ENCODE measurements at places on chromosomes 3 and 15. TPM values are rescaled to one million over a fixed set of nuclear protein-coding genes. Genes with fewer than 3 reads are reported as not detected.
A peak's percentile ranks its signal among the peaks of the same experiment; 100 is the strongest.

DNA sequence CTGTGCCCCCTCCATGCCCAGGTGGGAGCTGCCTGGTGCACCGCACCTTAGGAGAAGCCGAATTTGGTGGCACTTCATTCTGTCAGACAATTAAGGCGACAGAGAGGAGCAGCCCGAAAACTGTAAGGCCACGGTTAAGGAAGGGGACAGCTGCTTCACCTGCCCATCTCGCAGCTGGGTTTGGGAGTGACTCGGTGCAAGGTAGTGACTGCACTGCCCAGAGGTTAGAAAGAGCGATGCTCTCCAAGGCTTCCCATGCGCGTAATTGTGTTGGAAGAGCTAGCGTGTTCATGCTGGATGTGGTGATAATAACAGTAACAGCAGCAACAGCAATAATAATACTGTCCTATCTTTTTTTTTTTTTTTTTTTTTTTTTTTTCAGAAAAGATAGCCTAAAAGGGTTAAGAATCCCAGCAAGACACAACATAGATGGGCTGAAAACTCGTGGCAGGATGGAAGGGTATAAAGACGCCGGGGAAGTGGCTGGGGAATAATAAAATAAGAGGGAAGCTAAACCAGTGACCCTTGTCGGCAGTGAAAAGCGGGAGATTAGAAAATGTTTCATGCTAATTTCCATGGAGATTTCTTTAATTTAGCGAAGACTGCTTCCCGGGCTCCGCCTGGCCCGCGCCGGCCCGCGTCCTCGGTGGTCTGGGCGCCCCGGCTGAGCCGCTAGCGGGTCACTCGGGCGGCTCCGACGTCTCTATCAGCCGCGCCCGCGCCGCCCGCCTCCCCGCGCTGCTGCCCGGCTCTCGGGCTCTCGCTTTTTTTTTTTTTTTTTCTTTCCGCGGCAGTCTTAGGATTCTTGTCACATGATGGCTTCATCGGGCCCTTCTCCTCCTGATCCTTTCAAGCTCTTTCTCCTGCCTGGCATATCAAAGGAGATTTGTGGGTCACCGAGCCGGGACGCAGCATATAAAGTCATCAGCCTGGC lies 617.1 kb downstream of the NR2F2 start:
- DNase-seq = no peak

DNA sequence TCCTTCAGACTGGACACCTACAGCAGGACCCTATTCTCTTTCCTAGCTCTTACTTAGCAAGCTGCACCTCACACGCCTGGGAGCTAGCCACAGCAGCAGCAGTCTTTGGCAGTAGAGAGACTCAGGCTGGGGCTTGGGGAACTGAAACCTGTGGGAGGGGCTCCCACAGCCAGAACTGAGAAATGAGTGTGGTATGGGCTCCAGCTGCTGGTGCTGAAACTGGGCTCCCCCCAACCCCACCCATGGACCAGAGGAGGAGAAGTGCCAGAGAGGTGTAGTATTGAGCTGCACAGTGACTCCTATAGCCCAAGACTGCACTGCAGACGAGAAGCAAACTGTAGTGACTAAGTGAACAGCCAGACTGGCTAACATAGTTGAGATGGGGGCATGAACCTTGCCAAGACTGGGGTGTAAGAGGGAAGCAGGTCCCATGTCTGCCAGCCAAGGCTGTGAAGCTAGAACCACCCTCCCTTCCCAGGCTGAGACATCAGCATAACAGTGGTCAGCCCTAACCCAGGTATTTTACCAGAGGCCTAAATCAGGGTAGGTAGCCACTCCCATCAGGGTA lies 62.5 kb downstream of the MYO5A start:
- DNase-seq = no peak

DNA sequence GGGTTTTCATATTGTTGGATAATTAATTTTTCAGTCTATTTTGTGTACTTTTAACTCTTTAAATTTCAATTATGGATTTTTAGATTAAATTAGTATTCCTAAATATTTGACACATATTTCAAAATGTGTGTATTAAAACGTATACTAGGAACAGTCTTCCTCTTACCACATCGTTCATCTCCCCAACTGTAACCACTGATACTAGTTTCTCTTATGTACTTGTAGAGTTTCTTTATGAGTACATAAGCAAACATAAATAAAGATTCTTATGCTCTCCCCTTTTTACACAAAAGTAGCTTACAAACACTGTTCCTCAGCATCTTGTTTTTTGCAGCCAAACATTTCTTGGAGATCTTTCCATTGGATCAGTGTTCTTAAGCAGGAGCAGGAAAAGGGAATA lies 45.9 kb downstream of the CMSS1 start:
- no peak for DNase-seq

GRCh38 chr3:165800970-165801369 lies 36.3 kb downstream of the BCHE start:
- no peak for DNase-seq

DNA sequence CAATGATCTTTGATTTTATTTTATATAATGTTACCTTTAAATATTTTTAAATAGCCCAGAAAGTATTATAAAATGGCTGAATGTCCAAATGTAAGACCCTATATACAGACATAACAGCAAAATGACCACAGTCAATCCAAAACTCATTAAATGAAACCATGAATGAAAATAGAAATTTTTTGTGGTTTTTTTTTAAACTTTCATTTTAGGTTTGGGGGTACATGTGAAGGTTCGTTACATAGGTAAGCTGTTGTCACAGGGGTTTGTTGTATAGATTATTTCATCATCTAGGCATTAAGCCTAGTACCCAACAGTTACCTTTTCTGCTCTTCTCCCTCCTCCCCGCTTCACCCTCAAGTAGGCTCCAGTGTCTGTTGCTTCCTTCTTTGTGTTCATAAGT lies 108.8 kb downstream of the FAIM start:
- DNase-seq = no peak

DNA sequence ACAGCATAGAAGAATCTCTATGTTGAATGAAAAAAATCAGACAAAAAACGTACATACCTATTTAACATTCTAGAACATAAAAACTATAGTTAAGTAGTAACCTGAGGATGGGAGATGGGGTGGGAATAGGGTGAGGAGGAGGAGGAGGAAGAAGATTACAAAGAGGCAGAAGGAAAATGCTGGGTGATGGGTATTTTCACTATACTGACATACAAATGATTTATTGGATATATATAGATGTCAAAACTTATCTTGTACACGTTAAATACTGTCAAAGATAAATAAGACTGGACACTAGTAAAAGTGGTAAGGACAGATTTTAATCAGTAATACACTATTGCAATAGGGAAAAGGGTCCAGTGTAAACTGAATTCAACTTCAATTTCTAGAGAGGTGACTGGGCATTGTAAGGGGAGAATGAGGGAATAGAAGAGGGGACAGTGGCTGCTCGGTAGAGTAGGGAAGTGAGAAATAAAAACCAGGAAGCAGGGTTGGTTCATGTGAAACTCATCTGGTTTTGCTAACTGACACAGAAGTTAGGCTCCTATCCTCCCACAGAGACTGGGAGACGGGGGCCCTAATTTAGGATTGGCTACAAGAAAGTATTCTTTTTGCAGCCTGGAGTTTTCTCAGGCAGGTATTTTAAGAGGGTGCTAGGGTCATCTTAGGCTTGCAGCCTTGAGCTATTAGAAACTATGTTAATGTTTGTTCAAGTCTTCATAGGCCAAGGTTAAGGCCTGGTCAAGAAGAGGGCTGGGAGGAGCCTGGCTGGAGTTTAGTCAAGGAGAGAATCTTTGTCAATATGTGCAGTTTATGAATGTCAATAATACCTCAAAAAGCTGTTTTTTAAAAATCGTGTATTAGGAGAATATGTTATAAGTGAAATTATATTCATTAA lies 15.0 kb upstream of the C15orf61 start:
- no peak for DNase-seq

- DNase-seq = no peak
Measured at GRCh38 chr15:98154863-98155262, 194.4 kb downstream of the ARRDC4 start.

DNA sequence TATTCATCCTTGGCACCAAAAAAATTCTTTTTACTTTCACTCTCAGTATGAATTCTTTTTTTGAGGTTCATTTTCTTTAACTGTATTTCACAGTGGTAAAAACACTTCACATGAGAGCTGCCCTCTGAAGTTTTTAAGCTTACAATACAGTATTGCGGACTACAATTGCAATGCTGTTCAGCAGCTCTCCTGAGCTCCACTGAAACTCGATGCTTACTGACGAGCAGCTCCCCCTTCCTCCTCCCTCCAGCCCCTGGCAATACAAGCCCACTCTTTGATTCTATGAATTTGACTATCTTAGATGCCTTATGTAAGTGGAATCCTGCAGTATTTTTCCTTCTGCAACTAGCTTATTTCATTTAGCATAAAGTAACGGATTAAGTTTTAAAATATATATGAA lies 183.4 kb downstream of the ADAMTS17 start:
- DNase-seq = no peak

GRCh38 chr15:57732526-57733331 lies 26.2 kb downstream of the POLR2M start:
- no peak for DNase-seq

DNA sequence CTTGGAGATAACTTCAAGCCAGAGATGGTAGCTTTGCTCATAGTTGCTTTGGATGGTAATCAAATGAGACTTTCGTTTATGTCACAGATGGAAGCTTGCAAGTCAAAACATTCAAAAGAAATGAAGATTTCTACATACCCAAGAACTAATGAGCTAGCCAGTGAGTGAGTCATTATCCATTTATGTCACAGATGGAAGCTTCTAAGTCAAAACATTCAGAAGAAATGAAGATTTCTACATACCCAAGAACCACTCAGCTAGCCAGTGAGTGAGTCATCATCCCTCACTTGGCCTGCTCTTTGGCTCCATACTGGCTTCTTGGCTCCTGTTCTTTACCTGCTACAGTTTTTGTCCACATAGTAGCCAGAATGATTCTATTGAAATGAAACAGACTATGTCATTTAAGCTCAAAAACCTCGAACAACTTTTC lies 559.8 kb upstream of the CBLB start:
- DNase-seq = no peak

DNA sequence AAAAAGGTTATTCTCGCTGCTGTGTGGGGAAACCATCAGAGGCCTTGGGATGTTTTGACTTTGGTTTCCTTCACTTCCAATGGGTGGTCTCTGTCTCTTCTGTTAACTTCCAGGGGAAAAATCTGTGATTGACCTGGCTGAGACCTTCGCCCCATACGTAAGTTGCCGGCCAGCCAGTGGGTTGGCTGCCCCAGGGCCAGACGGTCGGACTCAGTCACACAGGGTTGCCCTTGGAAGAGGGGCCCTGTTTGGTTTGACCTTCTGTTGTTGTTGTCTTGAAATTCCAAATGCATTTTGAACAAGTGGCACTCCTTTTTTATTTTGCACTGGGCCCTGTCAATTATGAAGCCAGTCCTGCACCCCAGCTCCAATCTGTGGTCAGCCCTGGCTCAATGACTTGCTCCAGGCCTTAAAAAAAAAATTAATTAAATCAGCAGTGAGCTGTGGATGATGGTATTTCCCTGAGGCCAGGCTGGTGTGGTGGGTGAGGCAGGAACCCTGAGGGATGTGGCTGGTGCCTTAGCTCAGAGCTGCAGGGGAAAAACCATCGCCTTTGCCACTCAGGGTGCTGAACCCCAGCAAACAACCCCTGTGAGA lies 4.5 kb downstream of the FAM107A start:
- no peak for DNase-seq

DNA sequence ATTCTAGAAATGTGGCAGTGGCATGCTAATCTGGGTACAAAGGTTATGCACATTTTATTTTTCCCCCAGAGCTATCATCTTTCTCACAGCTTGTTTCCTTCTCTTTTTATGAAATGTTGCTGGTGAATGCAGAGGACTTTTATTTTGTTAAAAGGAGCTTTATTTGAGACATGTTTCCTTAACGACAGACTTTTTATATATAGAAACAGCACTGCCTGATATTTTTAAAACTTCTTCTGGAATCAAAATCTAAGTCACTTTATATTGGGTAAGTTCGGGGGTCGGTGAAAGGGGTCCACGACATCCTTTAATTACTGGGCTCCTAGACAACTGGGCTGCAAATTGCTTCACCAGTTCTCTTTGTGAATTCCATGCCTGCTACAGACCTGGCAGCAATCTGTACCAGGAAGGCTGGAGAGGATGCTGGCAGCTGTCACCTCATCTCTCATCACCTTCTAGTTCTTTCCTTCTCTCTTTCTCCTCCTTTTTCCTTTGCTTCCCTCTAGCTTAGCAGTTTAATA lies 464.7 kb downstream of the PDCD6IP start:
- DNase-seq = no peak

- DNase-seq = no peak
Measured at GRCh38 chr15:25967116-25967515, 104.0 kb upstream of the ATP10A start.

DNA sequence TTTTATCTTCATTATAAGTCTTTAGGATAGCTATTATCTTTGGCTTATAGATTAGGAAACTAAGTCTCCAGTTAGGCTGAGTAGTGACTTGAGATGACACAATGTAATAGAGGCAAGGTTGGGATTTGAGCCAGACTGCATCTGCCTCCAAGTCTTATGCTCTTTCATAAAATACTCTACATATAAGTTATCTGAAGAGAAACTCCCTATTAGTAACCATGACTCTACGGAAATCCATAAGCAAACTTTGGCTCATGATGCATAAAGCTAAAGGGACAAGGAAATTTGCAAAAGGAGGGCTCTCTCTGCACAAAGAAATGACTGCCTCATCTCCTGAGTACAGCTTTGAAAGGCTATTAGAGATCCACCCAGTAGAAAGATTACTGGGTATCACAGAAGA lies 77.6 kb upstream of the FRMD4B start:
- no peak for DNase-seq

DNA sequence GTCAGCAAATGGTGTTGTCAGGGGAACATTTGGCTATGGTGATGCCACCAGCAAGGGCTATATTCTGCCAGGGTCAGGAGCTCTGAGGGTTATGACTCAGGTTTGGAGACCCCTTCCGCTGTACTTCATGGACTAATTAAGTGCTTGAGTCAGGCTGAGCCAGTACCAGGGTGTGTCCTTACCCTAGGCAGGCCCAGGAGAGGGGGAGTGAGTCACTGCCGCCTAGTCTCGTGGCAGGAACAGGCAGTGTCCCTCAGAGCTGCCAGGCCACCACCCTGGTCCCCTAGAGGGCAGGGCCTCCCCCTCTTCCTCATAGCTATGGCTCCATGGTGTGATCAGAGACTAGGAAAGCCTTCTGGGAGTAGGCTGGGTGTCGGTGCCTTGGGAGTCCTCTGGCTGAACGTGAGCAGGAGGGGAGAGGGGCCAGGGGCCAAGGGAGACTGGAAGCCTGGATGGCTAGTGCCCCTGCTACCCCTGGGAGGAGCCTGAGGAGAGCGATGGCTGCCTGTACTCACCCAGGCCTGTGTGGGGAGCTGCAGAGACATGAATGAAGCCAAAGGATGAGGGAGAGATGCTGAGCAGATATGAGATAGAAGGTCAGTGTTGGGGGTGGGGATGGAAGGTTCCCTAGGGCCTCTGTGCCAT lies 10.6 kb downstream of the MAPKAPK3 start:
- peak; percentile 56 for DNase-seq

- DNase-seq = no peak
Measured at GRCh38 chr15:38611228-38611627, 46.6 kb upstream of the RASGRP1 start.

GRCh38 chr3:160480931-160481330 lies 31.3 kb upstream of the TRIM59 start:
- no peak for DNase-seq

CYP11A1 gene
- total RNA-seq = not detected

NR1I2 gene
- not detected for total RNA-seq

NAA50 gene
- 58.3 TPM for total RNA-seq

ZNF385D gene
- total RNA-seq = 81.3 TPM

MME gene
- total RNA-seq = 4.3 TPM

PEX11A gene
- total RNA-seq = 17.3 TPM

All from thoracic aorta (tissue), 2 donors.